Cerebellar nuclear complex (tissue), 1 donor: ENCODE measurements at places on chromosomes 6 and 20.

DNA sequence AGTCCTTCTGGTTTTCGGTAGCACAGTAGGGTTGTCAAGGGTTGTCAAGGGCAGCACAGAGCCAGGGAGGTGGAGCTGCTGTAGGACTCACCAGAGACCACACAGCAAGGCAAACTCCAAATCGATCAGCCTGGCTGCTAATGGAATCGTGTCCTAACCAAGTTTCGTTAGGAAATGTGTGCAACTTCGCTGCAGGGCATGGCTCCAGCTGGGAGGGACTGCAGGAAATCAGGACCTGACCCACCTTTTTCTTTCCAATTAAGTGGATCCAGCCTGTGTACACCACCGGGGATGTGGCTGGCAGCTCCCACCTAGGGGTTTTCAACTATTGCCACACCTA is 251.7 kb upstream of the QKI start:
- no peak for DNase-seq

DNA sequence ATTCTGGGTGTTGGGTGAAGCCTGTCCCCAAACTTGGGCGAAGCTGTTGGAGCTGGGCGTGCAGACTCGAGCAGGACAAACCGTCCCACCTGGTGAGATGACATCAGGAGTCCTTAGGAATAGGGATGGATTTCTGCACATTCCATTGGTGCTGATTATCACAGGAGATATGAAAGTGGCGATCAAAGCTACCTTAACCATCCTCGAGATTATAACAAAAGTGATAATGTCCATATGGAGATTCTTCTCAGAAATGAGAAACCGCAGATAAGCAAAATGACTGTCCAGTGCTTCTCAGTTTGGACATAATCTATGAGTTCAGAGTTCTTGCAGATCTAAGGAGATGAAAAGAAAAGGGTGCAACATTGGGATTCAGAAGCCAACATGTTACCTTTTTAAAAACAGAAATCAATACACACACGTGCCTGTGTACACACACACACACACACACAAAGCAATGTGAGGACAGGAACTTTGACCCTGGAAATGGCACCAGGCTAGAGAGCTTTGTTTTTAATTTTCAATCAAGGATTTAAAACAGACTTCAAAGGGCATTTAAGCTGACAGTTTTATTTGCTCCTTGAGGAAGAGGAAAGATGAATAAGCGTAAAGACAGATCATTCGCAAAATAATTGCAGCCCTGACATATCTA is 165.4 kb downstream of the CD83 start:
- no peak for DNase-seq

DNA sequence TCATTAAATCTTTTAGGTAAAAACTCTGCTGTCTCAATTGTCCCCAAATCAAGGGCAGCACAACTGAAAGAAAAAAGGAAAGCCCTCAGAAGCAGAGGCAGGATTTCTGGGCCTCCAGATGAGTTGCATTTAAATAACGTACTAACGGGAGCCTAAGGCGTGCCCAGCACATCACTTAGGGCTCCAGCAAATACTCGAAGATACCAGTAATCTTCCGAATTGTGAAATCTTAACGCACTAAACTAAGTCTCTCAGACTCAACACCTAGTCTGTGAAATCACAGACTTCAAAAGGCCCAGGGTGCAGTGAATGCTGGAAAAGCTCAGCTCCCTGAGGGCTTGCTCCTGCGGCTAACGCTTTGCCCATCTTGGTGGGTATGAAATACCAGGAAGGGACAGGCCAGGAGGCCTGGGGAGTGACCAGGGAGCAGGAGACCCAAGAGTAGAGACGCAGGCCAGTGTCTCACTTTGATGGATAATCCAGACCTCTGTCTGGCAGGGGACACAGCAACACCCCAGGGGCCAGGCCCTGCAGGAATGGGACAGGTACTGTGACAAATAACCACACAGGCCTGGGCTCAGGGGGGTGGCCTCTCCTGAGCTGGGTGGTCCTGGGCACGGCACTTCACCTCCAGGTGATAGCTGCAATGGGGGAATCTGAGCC is 36.4 kb downstream of the RRBP1 start:
- no peak for DNase-seq

- no peak for DNase-seq
These were observed 180.2 kb upstream of the MARCKS start for GRCh38 chr6:113676968-113677367.

- DNase-seq, result no peak
These were observed 999 bp upstream of the PIM1 start for GRCh38 chr6:37168811-37169495.

GRCh38 chr6:121652726-121653623 is 217.5 kb downstream of the GJA1 start:
- no peak for DNase-seq

DNA sequence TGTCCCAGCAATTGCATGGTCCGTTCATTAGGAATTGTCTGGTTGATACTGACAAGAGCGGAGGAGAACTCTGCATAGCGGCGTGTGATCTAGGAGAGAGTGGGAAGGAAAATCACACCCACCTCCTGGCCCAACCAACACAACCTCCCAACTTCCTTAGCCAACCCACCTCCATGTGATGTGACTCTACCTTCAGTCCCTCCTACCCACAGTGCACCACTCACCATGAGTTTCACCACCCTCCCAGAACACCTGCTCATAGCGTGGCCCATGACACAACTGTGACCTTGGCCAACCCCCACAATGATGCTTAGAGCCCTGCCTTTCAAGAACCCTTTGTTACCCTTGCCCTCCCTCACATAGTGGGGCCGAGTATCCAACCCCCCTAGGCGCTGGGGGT is 7.7 kb downstream of the VPS52 start:
- no peak for DNase-seq

GRCh38 chr6:162875070-162875469 is 147.3 kb downstream of the PACRG start:
- DNase-seq, result no peak

GRCh38 chr6:33192105-33192646 is at the start of gene COL11A2:
Gene COL11A2, minus strand, starts transcription at chr6:33192467. Its CDS starts 227 bp downstream, at chr6:33192240.
- DNase-seq, result no peak
